ENCODE measurements at places on chromosomes 13 and 19. TPM values are rescaled to one million over a fixed set of nuclear protein-coding genes. Genes with fewer than 3 reads are reported as not detected.

Gene PRTN3
- not detected for total RNA-seq

Gene U2AF2
- 174 TPM for total RNA-seq

Gene METTL21C
- total RNA-seq, result not detected

Gene IGFL2
- total RNA-seq, result not detected

Gene SHKBP1
- 53.8 TPM for total RNA-seq

Gene FGF22
- total RNA-seq, result 0.81 TPM

Gene PIAS4
- total RNA-seq, result 28.8 TPM

Gene LRRC25
- not detected for total RNA-seq

Gene GDF15
- 41.9 TPM for total RNA-seq

Gene ANGPTL8
- total RNA-seq, result not detected

Gene KCNRG
- 0.21 TPM for total RNA-seq

Gene PDX1
- total RNA-seq, result not detected

Gene SYCN
- not detected for total RNA-seq

Gene PCDH20
- total RNA-seq, result 0.70 TPM

Gene CYP4F12
- total RNA-seq, result not detected

Gene C1QTNF9B
- total RNA-seq, result not detected

Gene NDUFB7
- 158 TPM for total RNA-seq

Gene BCAM
- 9.9 TPM for total RNA-seq

Gene TICAM1
- total RNA-seq, result 6.2 TPM
